Stimulated activated effector memory CD8-positive, alpha-beta T cell treated with anti-CD3 and anti-CD28 coated beads, Interleukin-12 subunit alpha, Interleukin-12 subunit beta, amount 100 ng/mL, for 72 hours (primary cell): ENCODE measurements at places on chromosomes 3 and 15.

- no peak for DNase-seq
Measured at GRCh38 chr3:38890426-38890825, 74.4 kb upstream of the SCN10A start.

DNA sequence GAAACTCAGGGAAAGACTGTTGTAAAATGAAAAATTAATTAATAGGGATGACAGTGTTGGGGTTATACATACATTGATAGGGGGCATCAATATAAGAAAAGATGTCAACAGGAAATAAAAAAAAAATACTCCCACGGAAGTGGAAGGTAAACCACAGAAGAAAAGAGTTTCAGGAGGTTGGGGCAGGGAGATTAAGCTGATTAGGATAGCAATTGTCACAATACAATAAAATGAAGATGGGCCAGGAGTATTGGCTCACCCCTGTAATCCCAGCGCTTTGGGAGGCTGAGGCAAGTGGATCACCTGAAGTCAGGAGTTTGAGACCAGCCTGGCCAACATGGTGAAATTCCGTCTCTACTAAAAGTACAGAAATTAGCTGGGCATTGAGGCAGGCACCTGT, 536.1 kb downstream of the AGBL1 start:
- no peak for DNase-seq

DNA sequence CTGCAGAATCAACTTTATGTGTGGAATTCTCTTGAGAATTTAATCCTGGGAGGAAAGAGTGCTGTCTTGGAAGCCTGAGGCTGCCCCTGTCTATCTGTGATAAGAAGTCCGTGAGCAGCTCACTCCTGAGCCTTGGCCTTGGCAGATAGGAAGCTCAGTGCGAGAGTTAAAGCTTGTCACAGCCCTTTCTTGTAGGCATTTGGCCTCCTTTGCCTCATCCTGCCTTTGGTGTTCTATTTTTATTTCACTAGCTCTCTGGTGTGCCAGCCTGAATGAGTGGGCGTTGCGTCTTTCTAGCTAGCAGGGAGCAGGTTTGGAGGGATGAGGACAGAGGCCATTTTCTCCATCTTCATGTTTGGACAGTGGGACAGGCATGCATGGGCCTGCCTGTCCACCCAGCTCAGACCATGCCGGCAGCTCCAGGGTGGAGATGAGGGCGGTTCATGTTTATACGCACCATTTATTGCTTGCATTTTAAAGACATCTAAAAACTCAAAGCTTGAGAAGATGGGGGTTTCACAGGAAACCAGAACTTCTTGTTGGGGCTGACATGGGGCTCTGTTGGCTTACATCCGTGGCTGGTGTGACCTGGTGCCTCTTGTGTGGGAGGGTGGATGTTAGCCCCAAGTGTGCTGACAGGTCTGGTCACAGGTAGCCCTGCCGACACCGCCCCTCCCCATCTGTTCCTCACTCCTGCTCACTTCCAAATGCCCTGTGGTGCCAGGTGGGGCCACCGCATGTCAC, 29.8 kb downstream of the IRAK2 start:
- peak; percentile 37 for DNase-seq

DNA sequence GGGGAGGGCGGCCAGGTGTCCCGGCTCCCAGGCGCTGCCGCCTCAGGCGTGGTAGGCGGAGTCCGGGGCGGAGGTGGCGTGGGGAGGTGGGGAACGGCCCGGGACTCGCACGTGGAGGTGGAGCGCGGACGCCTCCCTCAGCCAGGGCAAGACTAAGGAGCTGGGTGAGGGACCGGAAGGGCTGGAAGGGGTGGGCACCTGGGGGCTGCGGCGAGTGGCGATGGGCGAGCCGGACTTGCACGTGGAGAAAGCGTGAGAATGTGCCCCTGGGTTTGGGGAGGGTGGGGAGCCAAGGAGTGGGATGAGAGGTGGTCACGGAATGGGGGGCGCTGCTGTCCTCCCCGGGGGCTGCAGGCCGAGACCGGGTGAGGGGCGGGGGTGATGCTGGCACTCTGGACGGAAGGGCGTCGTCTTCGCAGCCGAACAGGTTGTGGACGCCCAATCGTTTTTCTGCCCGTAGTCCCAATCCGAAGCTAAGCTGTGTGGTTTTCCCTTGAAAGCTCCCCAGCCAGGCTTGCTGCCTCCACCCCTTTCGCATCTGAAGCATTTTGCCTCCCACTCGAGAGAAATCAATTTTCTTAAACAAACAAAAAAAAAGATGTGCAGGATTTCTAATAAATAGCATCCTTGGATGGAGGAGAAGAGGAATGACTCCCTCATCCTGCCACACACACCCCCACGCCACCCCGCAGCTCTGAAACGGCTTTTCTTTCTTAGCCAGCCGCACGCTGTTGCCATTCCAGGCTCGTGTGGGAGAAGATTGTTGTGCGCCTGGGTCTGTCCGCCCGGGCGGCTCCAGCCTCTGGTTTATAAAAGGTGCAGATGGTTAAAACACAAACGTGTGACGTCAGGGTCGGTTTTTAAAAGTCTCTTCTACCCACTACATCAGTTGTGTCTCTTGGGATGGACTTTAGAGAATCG, 62.5 kb upstream of the ANKRD28 start:
- peak; percentile 75 for DNase-seq

- DNase-seq, result no peak
Measured at GRCh38 chr15:59543721-59544547, 67.6 kb upstream of the GCNT3 start.

GRCh38 chr3:32956750-32957570, 5.5 kb downstream of the CCR4 start:
- DNase-seq, result no peak

- no peak for DNase-seq
Measured at GRCh38 chr3:140091143-140091542, 156.2 kb downstream of the CLSTN2 start.
